ENCODE measurements at places on chromosomes 2 and 18. TPM values are rescaled to one million over a fixed set of nuclear protein-coding genes. Genes with fewer than 3 reads are reported as not detected.

DNA sequence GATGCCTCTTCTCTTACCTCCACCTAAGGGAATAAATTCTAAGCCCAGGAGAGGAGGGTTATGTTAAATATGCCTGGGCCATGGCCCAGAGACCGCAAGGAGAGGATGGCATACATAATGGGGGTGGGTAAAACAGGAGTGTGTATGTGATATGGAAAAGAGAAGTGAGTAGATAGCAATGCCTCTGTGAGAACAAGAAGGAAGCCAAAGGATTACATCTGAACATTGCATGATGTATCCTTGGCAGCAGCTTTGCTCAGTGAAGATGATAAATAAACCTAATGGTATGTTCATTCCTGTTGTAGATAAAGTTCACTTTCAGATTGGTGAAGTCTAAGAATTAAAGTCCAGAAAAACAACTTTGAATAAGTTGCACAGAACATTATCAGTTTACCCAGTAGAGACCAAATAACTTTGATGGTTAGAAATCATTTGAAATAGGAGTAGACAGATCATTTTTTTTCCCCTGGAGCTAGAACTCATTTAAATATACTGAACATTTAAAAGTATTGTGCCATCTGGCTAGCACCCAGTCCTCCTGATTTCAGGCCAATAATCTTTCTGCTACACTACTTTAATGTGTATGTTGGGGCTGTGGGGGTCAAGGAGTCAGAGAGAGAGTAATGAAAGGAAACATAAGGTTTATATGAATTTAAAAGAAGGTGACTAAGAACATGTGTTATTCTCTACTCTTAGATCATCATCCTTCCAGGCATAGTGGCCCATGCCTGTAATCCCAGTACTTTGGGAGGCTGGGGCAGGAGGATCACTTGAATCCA lies 231.7 kb downstream of the PARD3B start:
- no peaks in the 10 kb centered on the region for H3K4me1 ChIP-seq
- H3K27ac ChIP-seq, result no peak overlapping the region
- H3K4me3 ChIP-seq, result no peak overlapping the region
- no peaks in the 10 kb centered on the region for H3K36me3 ChIP-seq
- DNase-seq, result no peak

DNA sequence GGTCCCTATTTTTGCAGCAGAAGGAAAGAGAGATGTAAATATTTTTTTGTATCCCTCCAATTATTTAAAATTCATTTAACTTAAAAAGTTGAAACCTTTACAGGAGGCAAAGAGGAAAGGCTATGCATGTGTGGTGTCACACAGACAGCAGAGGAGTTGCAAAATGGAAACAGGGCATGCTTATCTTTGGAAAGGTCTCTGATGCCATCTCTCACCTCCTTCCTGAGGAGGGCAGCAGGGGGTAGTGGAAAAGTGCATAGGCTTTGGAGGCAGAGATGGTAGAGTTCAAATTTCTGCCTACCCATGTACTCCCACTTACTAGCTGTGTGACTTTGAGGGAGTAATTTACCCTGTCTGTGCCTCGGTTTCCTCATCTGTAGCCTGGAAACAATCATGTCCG lies 99.6 kb upstream of the MCFD2 start:
- no peak overlapping the region for H3K27ac ChIP-seq
- DNase-seq, result no peak
- no peak overlapping the region for H3K4me3 ChIP-seq
- no peaks in the 10 kb centered on the region for H3K4me1 ChIP-seq
- no peaks in the 10 kb centered on the region for H3K27me3 ChIP-seq

GRCh38 chr2:149586063-149586462 lies 1.5 kb downstream of the MMADHC start:
- peaks cover 8% of the 10 kb centered on the region for H3K27me3 ChIP-seq
- DNase-seq, result no peak
- H3K27ac ChIP-seq, result peak overlapping the region; percentile 55
- H3K4me1 ChIP-seq, result peaks cover 46% of the 10 kb centered on the region
- peak overlapping the region; percentile 100 for H3K4me3 ChIP-seq
- peaks cover 41% of the 10 kb centered on the region for H3K36me3 ChIP-seq

DNA sequence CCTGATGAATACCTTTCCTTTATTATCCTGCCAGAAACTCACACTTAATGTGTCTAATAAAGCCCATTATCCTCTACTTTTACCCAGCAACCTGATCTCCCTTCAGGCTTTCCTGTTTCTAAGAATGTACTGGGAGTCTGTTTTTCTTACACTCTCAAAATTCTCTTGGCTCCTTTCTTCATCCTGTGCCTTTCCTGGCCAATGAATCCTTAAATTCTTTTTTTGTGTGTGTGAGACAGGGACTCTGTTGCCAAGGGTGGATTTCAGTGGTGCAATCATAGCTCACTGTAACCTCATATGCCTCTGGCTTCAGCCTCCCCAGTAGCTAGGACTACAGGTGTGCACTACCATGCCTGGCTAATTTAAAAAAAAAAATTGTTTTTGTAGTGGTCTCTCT lies 72.7 kb downstream of the MAP2 start:
- no peaks in the 10 kb centered on the region for H3K4me1 ChIP-seq
- no peaks in the 10 kb centered on the region for H3K27me3 ChIP-seq
- H3K36me3 ChIP-seq, result no peaks in the 10 kb centered on the region

GRCh38 chr2:146748046-146748445 lies 1096.8 kb upstream of the ACVR2A start:
- H3K27me3 ChIP-seq, result no peaks in the 10 kb centered on the region
- DNase-seq, result no peak
- no peaks in the 10 kb centered on the region for H3K4me1 ChIP-seq

- H3K36me3 ChIP-seq, result peaks cover 74% of the 10 kb centered on the region
- no peaks in the 10 kb centered on the region for H3K27me3 ChIP-seq
- H3K27ac ChIP-seq, result peak overlapping the region; percentile 86
- H3K4me3 ChIP-seq, result peak overlapping the region; percentile 4
- H3K4me1 ChIP-seq, result peaks cover 47% of the 10 kb centered on the region
Observed at GRCh38 chr2:196988639-196989038, 62.1 kb upstream of the PGAP1 start.

Gene SERPINB4
- total RNA-seq, result not detected

GRCh38 chr18:29849144-29849543 lies 1193.4 kb downstream of the DSC3 start:
- H3K36me3 ChIP-seq, result no peaks in the 10 kb centered on the region
- no peaks in the 10 kb centered on the region for H3K4me1 ChIP-seq
- no peak overlapping the region for H3K4me3 ChIP-seq
- DNase-seq, result no peak

- no peaks in the 10 kb centered on the region for H3K36me3 ChIP-seq
- DNase-seq, result no peak
- H3K4me3 ChIP-seq, result no peak overlapping the region
- no peaks in the 10 kb centered on the region for H3K27me3 ChIP-seq
- H3K27ac ChIP-seq, result no peak overlapping the region
- peaks cover 21% of the 10 kb centered on the region for H3K4me1 ChIP-seq
Observed at GRCh38 chr2:25881764-25882163, 3.5 kb upstream of the ASXL2 start.

Gene SERPINB12
- not detected for total RNA-seq

Gene TRIM43
- not detected for total RNA-seq
